NB4 (cell line): ENCODE measurements at places on chromosomes 1 and 21.

DNA sequence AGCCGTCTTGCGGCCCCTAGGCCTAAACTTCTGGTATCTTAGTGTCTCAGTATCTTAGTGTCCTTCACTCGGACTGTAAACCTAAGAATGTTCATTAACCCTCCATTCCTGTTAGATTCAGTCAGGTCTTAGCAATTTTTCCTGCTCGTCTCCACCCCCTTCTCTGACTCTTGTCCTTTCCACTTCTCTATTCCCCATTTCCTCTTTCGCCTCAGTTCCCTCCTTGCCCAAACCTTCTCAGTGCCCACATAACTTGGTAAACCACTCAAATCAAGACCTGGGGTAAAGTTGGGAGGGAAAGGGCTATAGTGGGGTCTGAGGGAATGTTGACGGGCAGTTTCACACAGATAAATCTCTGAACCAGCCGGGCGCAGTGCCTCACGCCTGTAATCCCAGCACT lies 726 bp upstream of the FCER1G start:
- peak; percentile 34 for DNase-seq

GRCh38 chr1:160608057-160608456 lies 28.8 kb upstream of the CD84 start:
- no peak for DNase-seq

GRCh38 chr21:27448960-27449359 lies 482.1 kb upstream of the ADAMTS5 start:
- no peak for DNase-seq

DNA sequence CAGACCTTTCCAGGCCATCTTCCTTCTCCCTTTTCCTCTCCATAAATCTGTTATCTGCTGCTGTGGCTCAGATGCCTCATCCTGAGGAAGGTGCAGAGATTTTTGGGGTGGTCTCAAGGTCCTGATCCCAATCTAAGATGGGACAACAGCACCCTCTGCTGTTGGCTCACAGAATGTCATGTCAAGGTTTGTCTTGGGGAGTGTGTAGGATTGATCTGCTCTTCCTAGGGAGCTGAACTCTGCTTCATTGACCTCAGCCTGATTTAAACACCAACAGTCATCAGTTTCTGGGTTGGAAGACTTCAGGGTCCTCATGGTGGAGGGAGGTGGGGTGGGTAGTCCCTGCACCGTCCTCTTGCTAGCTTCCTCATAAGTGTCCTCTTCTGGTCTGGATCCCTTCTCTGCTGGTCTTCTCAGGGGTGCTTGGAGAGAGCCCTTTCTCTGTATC lies 62.8 kb upstream of the LAX1 start:
- DNase-seq = peak; percentile 72

GRCh38 chr1:33630686-33631085 lies 158.2 kb downstream of the ZSCAN20 start:
- no peak for DNase-seq

- DNase-seq = no peak
Measured at GRCh38 chr21:44549525-44550211, 1.6 kb downstream of the KRTAP10-2 start.

DNA sequence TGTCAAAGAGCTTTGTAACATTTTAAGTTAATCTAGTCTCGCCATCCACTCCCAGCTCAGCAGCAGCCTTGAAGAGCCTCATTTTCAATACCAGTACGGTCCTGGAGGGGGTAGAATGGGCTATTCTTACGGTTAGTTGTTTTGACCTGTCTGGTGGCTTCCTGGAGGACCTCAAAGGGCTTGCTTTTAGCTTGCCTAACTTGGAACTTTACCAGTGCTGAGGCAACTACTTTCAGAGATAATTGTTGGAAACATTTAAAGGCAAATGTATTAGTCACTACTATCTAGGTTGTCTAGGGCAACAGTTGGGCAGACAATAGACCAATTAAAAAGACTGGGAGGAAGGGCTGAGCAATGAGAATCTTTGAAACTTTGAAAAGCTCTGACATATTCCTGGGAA lies 56.0 kb downstream of the TTLL7 start:
- DNase-seq = no peak

- no peak for DNase-seq
Measured at GRCh38 chr21:23402929-23403520, 2204.3 kb downstream of the MRPL39 start.

GRCh38 chr1:7705048-7705907 lies 65.8 kb upstream of the VAMP3 start:
- no peak for DNase-seq

- DNase-seq = no peak
Measured at GRCh38 chr1:78370779-78371482, 119.8 kb upstream of the PTGFR start.
